Bronchus fibroblast of lung (primary cell): ENCODE measurements at places on chromosomes 5 and 9. TPM values are rescaled to one million over a fixed set of nuclear protein-coding genes. Genes with fewer than 3 reads are reported as not detected.

Gene GFI1B
- under 0.01 TPM in 1 of 2 replicates, not detected in the other for total RNA-seq

Gene MSMP
- total RNA-seq, result not detected in 2 replicates

Gene SPATA31A3
- not detected in 2 replicates for total RNA-seq

Gene IL13
- total RNA-seq, result not detected in 2 replicates

Gene SLC1A1
- 0.45 and 0.84 TPM in 2 replicates for total RNA-seq

Gene LSM11
- 1.6 and 2.2 TPM in 2 replicates for total RNA-seq

Gene EXOSC2
- total RNA-seq, result 37.6 and 52.8 TPM in 2 replicates

Gene SLC45A2
- total RNA-seq, result under 0.01 TPM in 1 of 2 replicates, not detected in the other

Gene SPATA6L
- total RNA-seq, result under 0.01 and 0.89 TPM in 2 replicates

Gene FRRS1L
- under 0.01 TPM in 2 replicates for total RNA-seq

Gene PCDHGC3
- 39.3 and 42.2 TPM in 2 replicates for total RNA-seq

Gene GARIN3
- not detected in 2 replicates for total RNA-seq

Gene SUSD3
- 4.7 and 5.6 TPM in 2 replicates for total RNA-seq

Gene RNF208
- total RNA-seq, result 0.50 and 1.2 TPM in 2 replicates

Gene SLCO6A1
- not detected in 2 replicates for total RNA-seq
